ENCODE measurements at places on chromosomes 5 and 9.

- no peak for DNase-seq
Measured at GRCh38 chr5:74616236-74617146, 24.0 kb downstream of the ENC1 start.

DNA sequence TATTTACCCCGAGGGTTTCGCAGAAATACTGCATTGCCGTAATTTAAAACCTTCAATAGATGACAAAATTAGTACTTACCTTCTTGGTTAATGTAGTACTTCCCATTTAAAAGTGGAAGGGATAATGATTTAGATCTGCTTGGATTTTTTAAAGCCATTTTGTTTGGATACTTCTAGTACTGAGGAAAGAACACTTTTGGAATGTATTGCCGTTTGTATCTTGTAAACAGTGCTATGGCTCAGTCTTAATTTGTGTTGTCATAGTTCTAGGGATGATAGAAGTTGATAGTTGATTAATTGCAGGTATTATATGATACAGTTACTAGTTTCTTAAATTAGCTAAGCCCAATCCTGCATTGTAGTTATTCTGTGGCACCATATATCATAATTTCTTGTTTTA is 33.1 kb downstream of the TNPO1 start:
- DNase-seq = no peak

DNA sequence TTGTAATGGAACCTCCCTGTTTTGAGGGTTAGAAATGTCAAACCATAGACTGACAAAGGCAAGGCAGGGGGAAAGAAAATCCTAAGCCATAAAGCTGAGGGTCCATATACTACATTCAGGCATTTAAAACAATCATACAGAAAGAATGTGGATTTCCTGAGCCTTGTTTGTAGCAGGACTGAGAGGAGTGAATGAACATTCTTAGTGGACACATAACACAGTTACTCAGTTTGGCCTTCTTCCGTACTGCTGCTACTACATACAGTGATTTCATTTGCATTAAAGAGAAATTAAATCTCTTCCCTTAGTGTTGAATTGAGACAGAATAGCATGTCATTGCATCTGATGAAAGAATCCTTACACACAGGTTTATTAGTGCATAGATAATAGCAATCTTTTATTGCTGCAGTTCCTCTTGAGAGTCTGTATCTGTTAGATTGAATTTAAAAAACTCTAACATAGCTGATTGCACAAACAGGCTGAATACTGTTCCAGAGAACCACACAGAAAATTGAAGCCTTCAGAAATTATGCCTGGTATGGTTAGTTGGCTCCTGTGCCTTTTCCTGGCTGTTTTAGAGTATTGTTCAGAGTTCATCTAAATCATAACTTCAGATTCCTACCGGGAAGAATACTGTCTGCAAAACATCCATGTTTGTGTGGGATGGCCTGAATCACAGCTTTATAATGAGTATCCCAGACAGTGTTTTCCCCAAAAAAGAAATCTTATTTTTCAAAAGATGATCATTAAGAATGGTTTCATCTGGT is 2.0 kb upstream of the MTX3 start:
- no peak for DNase-seq

DNA sequence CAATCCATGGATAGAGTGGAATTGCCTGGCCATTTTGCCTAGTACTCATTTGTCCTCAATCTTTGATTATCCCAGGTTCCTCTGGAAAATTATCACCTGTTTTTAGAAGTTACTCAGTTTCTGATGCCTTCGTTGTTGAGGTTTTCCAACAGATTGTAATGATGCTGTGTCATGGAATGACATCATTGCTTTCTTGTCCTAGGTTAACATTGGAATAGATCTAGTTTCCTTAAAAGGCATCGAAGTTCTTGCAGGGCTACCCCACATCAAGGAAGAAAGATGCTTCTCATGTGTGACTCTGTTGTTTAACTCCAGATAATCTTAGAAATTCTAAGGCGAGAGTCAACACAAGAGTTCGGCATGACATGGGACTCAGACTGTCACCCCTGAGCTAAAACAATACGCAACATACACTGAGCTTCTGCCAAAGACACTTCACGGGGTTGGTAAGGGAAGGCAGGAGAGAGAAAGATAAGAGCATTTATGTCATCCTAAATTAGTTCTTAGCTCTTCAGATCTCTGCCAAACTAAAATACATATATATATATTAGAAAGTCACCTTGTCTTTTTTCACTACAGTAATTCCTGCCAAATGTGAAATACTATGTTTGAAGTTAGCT is 293.2 kb upstream of the WWC1 start:
- no peak for DNase-seq

Data from activated CD8-positive, alpha-beta memory T cell treated with anti-CD3 and anti-CD28 coated beads for 48 hours (primary cell).